ENCODE measurements at places on chromosomes 4 and X. TPM values are rescaled to one million over a fixed set of nuclear protein-coding genes. Genes with fewer than 3 reads are reported as not detected.

CLCN5 gene
- total RNA-seq: 12.4 TPM

GRCh38 chrX:637660-638481, 7.3 kb downstream of the SHOX start:
- DNase-seq: no peak
- no peak overlapping the region for H3K27ac ChIP-seq
- peaks cover 10% of the 10 kb centered on the region for H3K4me1 ChIP-seq
- peaks cover 2% of the 10 kb centered on the region for H3K36me3 ChIP-seq
- no peak overlapping the region for H3K4me3 ChIP-seq
- H3K27me3 ChIP-seq: peaks cover 68% of the 10 kb centered on the region

GRCh38 chr4:110953898-110954297, 331.0 kb upstream of the PITX2 start:
- no peak overlapping the region for H3K4me3 ChIP-seq
- no peak overlapping the region for H3K27ac ChIP-seq
- H3K36me3 ChIP-seq: no peaks in the 10 kb centered on the region
- H3K4me1 ChIP-seq: no peaks in the 10 kb centered on the region

DNA sequence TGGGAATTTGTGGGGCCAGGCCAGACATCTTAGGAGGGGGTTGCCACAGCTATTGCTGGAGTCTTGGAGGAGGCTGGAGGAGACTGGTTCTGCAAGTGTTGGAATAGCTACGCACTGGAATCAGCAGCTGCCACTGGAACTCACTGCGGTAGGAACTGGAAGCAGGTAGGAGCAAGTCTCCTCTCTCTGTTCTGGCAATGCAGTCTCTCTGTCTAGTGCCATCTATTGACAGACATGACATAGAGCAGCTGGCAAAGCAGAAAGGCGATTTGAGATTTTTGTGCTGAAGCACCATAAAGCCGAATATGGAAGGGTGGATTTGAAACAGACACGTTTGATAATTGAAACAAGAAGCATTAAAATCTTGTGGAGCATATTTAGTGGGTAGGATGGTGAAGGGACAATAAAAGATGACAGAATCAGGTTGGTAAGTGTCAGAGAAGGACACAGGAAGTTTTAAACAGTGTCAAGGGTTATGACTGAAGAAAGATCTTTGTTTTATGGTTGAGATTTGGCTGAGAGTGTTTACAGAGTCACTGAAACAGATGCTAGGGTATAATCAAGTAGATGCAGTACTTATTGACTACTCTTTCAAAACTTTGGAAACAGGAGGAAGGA, 23.5 kb upstream of the SYNPO2 start:
- no peaks in the 10 kb centered on the region for H3K36me3 ChIP-seq
- no peak overlapping the region for H3K4me3 ChIP-seq
- H3K27me3 ChIP-seq: peaks cover 1% of the 10 kb centered on the region
- no peak overlapping the region for H3K27ac ChIP-seq
- peaks cover 3% of the 10 kb centered on the region for H3K4me1 ChIP-seq

DNA sequence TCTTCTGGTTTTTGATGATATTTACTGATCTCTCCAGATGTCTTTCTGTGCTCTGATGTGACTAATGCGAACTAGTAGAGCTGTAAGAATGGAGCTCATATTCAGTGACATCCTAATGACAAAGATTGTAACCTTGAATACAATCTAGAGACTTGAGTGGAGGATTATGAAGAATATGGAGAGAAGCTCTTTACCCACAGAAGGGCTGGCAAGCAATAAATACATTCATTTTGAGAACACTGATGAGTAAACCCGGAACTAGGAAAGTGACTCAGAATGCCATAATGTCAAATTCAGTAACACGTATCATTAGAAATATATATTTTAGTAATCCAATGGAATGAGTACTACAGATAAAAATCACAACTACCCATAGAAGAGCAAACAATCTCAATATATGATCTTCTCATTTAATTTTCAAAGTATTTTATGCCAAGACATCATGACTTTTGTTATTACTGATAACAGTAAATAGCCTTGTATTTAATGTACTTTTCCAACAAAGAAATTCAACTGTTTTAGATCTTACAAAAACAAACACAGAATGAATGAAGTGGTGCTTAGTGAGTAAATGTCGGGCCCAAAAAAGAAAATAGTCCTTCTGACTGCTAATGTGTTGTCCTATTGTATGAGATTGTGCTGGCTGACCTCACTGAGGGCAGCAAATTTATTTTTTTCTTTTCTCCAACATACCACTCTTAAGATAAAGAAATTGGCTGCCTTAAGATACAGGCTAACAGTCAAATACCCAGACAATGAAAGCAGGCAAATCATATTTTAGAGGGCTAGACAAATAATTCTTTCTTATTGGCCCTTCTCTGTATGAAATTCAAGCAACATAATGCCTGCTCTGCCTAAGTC, 49.2 kb upstream of the HDAC8 start:
- no peak for DNase-seq
- H3K4me3 ChIP-seq: no peak overlapping the region
- H3K27ac ChIP-seq: peak overlapping the region; percentile 28
- no peaks in the 10 kb centered on the region for H3K27me3 ChIP-seq
- H3K4me1 ChIP-seq: peaks cover 30% of the 10 kb centered on the region

- peaks cover 11% of the 10 kb centered on the region for H3K36me3 ChIP-seq
- H3K27ac ChIP-seq: peak overlapping the region; percentile 56
- DNase-seq: no peak
- H3K4me3 ChIP-seq: no peak overlapping the region
Measured at GRCh38 chr4:145851511-145852201, 87.0 kb downstream of the ZNF827 start.

DNA sequence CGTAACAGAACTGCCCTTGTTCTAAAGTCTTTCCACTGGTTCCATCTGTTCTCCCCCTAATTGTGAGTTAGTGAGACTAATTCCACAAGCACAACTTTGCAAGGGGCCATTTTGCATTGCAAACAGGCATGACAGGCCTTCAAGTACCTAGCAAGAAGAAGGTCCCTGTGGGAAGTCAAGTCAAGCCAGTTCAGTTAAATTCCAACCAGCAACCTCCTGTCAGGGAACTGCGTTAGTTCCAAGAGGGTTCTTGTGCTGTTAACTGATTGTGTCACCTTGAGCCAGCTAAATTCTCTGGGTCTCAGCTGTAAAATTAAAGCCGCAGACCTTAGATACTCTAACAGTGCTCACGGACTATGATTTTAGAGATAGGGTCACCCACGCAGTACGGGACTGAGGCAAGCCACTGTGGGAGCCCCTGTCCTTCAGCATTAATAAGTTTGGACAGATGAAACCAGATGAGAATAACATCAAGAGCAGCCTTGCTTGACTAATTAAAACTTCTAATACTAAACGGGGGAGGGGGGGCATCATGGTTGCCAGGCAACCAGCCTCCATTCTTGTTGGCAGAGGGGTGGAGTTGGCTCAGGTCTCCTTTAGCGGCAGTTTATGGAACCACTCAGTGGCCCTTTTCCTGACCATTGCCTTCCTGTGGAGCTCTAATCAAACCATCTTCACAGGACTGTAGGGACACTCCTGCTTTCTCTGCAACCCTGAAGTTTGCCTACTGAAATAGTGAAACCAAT, 24.1 kb upstream of the TMEM150C start:
- H3K27ac ChIP-seq: no peak overlapping the region
- no peaks in the 10 kb centered on the region for H3K36me3 ChIP-seq
- H3K27me3 ChIP-seq: peaks cover 2% of the 10 kb centered on the region
- no peaks in the 10 kb centered on the region for H3K4me1 ChIP-seq
- H3K4me3 ChIP-seq: no peak overlapping the region
- no peak for DNase-seq

DNA sequence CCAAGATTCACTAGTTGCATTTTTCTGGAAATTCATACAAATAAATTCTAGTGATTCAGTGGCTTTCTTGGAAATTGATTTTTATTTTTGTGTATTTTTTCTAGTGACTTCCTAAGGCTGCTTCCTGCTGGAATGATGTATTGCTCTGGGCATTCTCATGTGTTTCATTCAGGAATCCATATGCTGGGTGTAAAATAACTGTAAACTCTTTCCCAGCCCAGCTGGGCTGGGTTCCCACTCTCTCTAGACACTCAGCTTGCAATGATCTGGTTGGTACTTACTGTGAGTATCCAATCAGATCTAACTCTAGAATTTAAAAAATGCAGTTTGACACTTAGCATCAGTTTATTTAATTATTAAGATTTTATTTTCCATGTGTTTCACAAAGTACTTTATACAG, 882.2 kb downstream of the STIM2 start:
- no peak overlapping the region for H3K27ac ChIP-seq
- peaks cover 4% of the 10 kb centered on the region for H3K36me3 ChIP-seq
- no peaks in the 10 kb centered on the region for H3K4me1 ChIP-seq
- no peak overlapping the region for H3K4me3 ChIP-seq
- DNase-seq: no peak

GRCh38 chr4:101761405-101761804, 29.1 kb upstream of the BANK1 start:
- peaks cover 2% of the 10 kb centered on the region for H3K27me3 ChIP-seq
- H3K4me3 ChIP-seq: peak overlapping the region; percentile 53
- peak overlapping the region; percentile 68 for H3K27ac ChIP-seq
- peaks cover 15% of the 10 kb centered on the region for H3K4me1 ChIP-seq
- no peak for DNase-seq

DNA sequence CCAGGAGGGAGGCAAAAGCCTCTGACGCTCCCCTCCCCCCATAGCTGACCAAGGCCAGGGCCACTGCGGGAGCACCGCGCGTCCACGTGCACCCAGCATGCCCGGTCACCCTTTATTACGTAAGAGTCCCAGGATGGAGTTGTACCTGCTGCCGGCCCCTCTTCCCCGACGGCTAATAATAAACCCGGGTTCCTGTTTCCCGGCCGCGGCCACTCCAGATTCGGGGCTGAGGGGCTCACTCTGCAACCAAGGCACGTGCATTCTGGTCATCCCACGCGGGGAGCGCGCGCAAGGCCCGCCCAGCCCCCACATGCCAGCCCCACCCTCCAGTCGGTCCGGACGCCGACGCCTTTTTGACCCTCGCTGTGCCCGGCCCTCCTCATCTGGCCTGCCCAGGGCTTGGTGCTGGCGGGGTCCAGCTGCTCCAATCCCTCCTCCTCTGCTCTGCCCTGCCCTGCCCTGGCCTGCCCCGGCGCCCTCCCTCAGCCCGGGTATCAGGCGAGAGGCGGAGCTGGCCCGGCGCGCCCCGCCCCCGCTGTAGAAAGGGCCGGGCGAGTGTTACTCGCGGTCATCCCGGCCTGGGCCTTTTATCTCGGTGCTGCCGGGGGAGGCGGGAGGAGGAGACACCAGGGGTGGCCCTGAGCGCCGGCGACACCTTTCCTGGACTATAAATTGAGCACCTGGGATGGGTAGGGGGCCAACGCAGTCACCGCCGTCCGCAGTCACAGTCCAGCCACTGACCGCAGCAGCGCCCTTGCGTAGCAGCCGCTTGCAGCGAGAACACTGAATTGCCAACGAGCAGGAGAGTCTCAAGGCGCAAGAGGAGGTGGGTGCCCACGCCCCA, 2.6 kb downstream of the MID1IP1 start:
- peak overlapping the region; percentile 99 for H3K27ac ChIP-seq
- peaks cover 38% of the 10 kb centered on the region for H3K4me1 ChIP-seq
- peak; percentile 85 for DNase-seq
- peaks cover 2% of the 10 kb centered on the region for H3K36me3 ChIP-seq

NXF2 gene
- total RNA-seq: not detected

- no peak for DNase-seq
- H3K27me3 ChIP-seq: peaks cover 10% of the 10 kb centered on the region
- H3K36me3 ChIP-seq: no peaks in the 10 kb centered on the region
- no peak overlapping the region for H3K4me3 ChIP-seq
- peaks cover 1% of the 10 kb centered on the region for H3K4me1 ChIP-seq
Measured at GRCh38 chr4:48275247-48275646, 5.6 kb upstream of the TEC start.

GRCh38 chrX:19886883-19887531, 393 bp downstream of the SH3KBP1 start:
- peak overlapping the region; percentile 73 for H3K4me3 ChIP-seq
- H3K27me3 ChIP-seq: no peaks in the 10 kb centered on the region
- H3K4me1 ChIP-seq: peaks cover 26% of the 10 kb centered on the region
- no peak overlapping the region for H3K27ac ChIP-seq
- no peak for DNase-seq

DNA sequence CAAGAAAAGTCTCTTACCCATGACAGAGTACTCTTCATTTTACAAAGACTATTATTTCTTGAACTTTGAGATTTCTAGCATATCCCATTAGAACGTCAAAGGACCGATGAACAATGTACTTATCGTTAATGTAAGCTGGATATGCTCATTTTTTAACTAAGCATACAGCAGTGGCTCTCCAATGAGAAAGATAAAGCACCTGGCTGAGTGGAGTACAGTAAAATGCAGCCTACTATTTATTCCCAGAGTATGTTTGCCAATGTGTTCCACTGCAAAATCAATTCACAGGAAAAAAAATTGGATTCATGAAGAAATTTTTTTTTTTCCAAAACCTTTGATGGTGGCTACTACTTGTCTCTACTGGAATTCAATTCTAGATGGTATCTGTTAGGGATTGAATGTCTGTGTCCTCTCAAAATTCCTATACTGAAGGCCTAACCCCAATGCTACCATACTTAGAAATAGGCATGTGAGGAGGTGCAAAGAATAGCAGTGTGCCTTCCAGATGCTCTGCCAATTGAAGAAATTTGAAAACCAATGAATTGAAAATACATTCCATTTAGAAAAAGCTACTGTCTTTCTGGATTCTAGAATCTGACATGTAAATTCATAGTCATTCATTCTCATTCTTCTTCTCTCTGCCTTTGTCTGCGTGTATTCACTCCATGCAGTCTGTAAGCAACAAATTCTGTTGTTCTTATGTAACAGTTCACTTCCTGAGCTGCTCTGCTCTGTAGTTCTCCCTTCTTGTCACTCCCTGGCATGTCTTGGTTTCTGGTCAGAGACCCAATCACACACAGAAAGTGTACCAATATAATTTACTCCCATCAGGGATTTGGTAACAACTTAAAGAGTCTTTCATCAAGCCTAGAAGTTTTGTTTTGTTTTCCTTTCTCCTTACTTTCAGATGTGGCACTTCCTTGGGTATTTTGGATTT, 61.4 kb downstream of the PAPSS1 start:
- no peaks in the 10 kb centered on the region for H3K27me3 ChIP-seq
- no peak overlapping the region for H3K4me3 ChIP-seq
- peak overlapping the region; percentile 59 for H3K27ac ChIP-seq
- peaks cover 11% of the 10 kb centered on the region for H3K36me3 ChIP-seq

DNA sequence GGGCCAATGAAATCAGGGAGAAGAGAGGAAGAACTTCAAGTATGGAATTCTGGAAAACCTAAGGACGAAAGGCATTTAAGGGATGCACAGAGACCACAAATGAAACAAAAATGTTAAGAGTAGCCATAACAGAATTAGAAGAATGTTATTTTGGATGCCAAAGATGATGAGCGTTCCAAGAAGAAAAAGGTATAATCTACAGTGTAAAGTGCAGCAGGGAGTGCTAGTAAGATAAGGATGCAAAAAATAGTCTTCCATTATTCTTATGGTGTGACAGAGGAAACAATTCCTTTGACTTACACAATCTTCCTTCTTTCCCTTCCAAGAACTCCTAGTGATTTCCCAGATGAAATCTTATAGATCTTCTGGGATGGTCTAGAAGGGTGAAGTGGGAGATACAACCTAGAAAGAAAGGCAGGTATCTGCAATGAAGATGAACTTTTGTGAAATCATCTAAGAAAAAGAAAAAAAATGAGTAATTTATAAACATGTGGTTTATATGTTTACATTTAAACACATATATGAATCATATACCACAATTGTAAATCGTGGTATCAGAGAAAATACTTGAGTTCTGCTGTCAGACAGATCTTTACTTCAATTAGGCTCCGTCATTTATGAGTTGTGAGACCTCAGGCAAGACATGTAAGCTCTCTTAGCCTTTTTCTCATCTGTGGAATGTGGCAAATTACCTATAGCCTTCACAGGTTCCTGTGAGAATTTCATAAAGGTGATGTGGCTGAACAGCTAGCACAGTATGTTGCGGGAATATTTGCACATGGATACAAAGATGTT, 8.1 kb downstream of the MORF4L2 start:
- DNase-seq: no peak
- H3K36me3 ChIP-seq: peaks cover 22% of the 10 kb centered on the region
- H3K27me3 ChIP-seq: no peaks in the 10 kb centered on the region
- H3K27ac ChIP-seq: peak overlapping the region; percentile 49
